ENCODE measurements at places on chromosomes 5 and 9.
A peak's percentile ranks its signal among the peaks of the same experiment; 100 is the strongest.

DNA sequence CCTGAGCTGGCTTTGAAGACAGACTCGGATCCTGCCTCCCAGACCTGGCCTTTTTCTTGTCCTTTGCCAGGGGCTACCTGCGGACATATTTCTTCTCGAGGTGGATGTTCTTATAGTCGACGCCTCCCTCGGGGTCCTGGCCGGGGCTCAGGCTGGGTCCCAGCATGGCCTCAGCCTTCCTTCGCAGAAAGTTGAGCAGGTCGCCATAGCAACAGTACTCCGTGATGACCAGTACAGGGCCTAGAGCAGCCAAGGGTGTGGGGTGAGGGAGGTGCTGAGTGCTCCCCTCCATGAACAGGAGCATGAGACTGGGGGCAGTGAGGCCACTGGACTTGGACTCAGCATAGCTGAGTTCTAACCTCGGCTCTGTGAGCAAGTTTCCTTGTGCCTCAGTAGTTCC is 26.7 kb downstream of the CSF1R start:
- no peak for DNase-seq

DNA sequence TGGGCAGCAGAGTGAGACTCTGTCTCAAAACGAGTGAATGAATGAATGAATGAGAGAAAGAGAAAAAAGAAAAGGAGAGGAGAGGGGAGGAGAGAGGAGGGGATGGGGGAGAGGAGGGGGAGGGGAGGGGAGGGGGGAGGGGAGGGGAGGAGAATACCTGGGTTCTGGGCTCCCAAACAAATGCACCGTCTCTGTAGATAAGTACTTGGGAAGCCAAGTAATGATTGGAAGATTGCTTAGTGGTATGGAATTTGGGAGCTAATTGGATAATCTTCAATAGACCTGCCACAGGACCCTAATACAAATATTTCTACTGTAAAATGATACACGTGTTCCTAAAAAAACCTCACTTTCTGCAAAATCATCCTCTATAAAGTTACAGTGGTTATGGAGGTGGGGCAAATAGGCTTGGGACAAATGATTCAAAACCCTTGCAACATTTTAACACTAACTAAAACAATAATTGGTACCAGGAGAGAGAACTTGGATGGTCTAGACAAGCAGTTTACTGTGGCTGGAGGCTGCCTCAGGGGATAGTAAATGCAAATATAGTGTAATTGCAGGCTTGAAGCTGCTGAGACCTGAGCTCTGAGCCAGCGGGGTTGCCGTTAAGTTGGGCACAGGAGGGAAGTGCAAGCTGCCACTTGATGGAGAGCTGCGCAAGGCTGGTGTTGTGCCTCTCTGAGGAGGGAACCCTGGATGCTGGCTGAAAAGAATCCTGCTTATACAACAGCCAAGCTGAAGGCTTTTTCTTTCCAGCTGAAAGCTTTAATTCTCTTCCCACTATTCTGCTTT is 3.5 kb downstream of the HEMGN start:
- no peak for DNase-seq

GRCh38 chr5:132060501-132061161 is at the start of gene IL3:
IL3 (plus strand) TSS chr5:132060655; CDS start chr5:132060707, 52 bp downstream.
- peak; percentile 1 for DNase-seq

GRCh38 chr9:108047264-108047663 is 557.7 kb upstream of the KLF4 start:
- no peak for DNase-seq

GRCh38 chr9:2723376-2724065 is 6.2 kb downstream of the KCNV2 start:
- DNase-seq: no peak

- DNase-seq: no peak
Measured at GRCh38 chr9:119310741-119311140, 58.5 kb downstream of the BRINP1 start.

DNA sequence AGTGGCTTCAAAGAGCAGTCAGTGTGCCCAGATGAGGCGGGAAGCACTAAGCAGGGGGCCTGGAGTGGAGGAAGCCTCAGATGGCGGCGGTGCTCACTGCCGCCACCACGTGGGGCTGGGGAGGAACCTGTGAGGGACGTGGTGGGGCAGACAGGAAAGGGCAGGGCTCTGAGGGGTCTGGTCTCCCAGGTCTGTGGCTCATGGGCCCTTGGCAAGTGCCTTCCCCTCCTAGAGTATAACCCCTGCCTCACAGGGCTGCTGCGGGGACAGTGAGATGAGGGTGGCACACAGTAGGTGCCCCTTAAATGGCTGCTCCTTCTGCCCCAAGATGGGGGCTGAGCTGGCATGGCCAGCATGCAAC is 26.6 kb downstream of the NR5A1 start:
- no peak for DNase-seq

GRCh38 chr5:151691706-151692105 is 5.0 kb upstream of the SPARC start:
- no peak for DNase-seq

DNA sequence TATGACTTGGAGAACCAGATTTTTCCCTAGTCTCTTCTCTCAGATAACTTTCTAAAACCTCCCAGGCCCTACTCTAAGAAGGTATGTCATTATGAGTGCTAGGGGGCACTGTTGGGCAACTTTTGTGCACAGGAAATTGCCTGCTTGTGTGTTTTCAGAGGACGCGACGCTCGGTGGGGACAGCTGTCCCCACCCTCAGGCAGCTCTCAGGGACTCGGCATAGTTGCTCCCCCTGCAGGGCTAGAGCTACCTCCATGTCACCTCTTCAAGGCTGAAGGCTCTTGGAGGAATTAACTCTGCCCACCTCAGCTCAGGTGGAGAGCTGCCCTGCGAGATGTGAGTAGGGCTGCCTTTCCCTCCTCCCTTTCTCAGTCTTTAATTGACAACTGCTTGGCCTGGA is 10.2 kb upstream of the TIFAB start:
- DNase-seq: peak; percentile 40

- no peak for DNase-seq
Measured at GRCh38 chr9:92857236-92857635, 20.6 kb downstream of the ZNF484 start.

DNA sequence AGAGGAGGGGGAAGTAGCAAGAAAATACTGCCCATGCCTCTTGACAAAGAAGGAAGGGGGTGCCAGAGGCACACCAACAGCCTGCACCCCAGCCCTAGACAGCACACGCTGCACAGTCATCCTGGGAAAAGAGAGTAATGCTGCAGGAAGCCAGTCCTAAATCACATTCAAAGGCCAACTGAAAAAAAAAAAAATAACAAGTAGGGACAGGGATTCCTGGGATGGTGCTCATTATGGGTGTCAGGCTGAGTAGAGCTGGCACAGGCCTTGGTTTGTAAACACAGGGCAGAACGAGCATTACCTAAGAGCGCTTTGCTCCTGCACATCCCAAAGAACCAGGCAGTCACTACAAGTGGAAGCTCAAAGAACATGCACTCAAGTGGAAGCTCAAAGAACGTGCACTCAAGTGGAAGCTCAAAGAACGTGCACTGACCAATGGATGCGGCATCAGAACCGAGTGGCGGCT is 7.8 kb downstream of the RAPGEF1 start:
- no peak for DNase-seq

DNA sequence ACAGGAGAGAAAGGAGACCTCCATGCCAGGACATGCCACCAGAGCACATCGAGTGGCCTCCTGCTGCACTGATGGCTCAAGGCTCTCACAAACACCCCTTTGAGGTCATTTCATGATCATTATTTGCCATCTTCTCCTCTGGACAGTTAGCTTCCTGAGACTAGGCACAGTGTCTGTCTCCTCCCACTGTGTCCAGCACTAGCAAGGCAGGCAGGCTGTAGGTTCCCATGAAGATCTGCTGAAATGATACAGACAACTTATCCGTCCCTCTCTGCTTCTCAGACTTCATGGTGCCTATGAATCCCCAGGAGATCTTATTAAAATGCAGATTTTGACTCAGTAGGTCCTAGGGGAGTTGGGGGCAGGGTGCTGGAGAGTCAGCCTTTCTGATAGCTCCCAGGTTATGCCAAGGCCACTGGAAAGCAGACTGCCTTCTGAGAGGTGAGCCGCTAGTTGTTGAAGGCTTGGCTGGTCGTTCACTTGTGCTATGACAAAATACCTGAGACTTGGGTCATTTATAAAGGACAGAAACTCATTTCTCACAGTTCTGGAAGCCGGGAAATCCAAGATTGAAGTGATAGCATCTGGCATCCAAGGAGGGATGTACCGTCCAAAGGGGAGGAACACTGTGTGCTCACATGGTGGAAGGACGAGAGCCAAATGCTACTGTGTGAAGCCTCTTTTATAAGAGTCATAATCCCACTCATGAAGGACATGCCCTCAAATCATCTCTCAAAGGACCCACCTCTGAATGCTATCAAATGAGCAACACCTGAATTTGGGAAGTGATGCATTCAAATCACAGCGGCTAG is 183.4 kb downstream of the SPOCK1 start:
- DNase-seq: no peak

DNA sequence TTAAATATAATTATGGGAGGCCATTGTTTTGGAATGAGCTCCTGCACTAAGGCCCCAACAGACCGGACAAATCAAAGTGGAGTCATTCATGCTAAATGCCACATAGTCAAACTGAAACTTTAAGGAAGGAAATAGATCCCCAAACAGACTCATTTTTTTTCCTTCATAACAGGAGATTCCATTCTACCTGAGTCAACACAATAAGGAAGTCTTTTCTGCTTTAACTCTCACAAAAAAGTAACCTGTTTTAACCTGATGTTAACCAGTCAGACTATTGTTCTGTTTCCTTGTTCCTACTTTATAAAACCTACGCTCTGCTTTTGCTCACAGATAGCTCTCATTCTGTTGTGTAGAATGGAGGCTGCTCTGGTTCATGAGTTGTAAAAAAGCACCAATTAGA is 234.9 kb downstream of the YTHDC2 start:
- DNase-seq: no peak

DNA sequence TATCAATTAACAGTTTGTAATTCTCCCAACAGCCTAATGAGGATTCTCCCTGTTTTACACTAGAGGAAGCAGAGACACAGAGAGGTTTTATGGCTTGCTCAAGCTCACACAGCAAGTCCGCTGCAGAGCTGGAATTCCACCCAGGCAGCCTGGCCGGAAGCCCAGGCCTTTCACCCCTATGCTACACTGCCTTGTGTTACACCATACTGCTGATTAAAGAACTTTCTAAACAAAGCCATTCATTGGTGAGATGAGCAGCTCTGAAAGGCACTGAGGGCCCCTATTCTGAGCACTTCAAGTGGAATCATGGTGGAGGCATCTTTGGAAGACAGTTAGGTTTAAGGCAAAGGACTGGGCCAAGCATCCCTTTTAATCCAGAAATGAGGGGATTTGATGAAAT is 14.7 kb upstream of the LARP1 start:
- no peak for DNase-seq

GRCh38 chr5:17723876-17724275 is 89.6 kb downstream of the TAF11L14 start:
- DNase-seq: no peak

- DNase-seq: no peak
Measured at GRCh38 chr9:96688745-96689464, 33.8 kb upstream of the PRXL2C start.

DNA sequence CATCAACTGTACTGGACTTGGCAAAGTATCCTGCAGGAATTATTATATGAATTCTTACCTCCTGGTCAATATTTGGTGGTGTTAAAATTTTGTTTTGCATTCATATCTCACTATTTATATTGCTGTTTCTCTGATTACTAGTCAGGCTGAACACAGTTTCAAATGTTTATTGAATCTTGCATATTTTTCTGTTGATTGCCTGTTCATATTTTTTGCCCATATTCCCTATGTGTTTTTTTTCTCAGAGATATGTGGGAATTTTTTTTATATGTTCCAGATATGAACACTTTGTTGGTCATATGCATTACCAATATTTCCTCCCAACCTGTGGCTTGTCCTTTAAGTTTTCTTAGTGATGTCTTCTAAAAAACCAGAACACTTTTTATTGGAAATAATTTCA is 148.9 kb upstream of the GRHPR start:
- no peak for DNase-seq

DNA sequence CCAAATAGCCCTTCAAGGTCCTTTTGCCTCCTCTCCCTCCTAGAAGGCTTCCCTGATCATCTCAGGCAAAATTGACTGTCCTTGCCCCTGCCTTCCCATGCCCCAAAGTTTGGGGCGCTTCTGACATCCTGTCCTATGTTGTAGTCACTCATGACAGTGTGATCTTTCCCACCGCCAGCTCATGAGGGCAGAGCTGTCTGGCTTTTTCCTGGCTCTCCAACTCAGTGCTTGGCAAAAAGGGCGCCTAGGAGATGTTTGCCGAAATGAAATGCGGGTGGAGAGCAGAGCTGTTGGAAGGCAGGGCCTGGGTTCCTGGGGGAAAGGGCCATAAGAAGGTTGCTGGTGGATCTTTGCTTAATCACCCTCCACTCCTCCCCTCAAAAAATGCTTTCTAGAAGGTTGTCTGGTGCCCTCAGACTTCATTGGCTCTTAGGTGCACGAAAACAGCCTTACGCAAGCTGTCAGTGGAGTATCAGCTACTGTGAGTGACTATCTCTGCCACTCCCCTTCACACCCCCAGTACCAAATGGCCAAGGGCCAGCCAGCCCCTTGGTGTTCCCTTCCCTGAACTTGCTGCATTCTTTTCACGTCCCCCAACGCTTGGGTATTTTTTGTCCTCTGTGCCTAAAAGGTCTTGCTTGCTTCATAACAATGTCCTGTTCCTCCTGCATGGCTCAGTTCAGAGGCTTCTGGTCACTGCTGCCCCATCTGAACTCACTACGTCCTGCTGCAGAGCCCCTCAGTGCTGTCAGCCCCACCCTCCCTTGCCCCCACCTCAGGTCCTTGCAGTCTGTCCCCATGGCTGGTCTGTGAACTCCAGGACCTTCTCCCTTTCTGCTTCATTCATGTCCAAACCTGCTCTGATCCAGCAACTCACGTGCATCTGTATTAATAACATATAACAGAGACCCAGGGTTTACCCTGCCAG is 2.6 kb upstream of the SLC25A51 start:
- no peak for DNase-seq

GRCh38 chr5:130126746-130127145 is 222.5 kb downstream of the CHSY3 start:
- DNase-seq: no peak

DNA sequence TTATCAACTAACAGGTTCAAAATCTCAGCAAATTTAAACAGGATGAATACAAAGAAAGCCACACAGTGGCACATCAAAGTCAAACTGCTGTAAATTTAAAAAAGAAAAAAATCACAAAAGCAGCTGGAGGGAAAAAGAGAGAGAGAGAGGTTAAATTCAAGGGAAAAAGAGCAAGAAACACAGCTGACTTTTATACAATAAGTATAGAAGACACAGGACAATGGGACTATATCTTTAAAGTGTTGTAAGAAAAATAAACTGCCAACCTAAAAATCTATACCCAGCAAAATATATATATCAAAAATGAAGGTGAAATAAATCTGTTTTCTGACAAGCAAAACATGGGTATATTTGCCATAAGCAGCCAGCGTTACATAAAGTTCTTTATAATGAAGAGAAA is 261.5 kb downstream of the TLE1 start:
- DNase-seq: no peak

- DNase-seq: no peak
Measured at GRCh38 chr5:96961053-96961452, 25.2 kb downstream of the LNPEP start.

Measured in activated naive CD4-positive, alpha-beta T cell treated with anti-CD3 and anti-CD28 coated beads, Interleukin-2, amount 50 U/mL, for 16 hours (primary cell).